ENCODE measurements at places on chromosomes 6 and 20. TPM values are rescaled to one million over a fixed set of nuclear protein-coding genes. Genes with fewer than 3 reads are reported as not detected.

DNA sequence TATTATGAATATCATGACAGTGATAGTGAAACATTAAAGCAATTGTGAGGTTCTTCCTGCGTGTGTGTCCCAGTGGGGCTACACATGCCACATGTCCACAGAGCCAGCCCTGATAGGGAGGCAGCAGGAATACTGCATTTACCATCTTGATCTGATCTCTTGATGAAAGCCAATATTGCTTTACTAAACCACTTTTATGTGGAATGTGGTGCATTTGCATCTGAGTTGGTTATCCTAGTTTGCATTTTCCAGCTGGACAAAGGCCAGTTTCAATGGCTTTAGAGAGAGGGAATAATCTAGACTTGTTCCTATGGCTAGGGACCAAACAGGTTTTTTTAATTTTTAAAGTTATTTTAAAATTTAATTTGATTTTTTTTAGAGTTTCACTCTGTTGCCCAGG is 216.3 kb upstream of the FERMT1 start:
- no peak for DNase-seq

GRCh38 chr6:71012866-71013469 is 56.1 kb upstream of the B3GAT2 start:
- peak; percentile 63 for DNase-seq

- DNase-seq: no peak
Measured at GRCh38 chr20:34309691-34310090, 6.5 kb upstream of the AHCY start.

GRCh38 chr20:17868151-17868550 is 100.4 kb downstream of the SNX5 start:
- DNase-seq: no peak

GRCh38 chr6:160065200-160065599 is 56.4 kb upstream of the SLC22A1 start:
- DNase-seq: no peak

DNA sequence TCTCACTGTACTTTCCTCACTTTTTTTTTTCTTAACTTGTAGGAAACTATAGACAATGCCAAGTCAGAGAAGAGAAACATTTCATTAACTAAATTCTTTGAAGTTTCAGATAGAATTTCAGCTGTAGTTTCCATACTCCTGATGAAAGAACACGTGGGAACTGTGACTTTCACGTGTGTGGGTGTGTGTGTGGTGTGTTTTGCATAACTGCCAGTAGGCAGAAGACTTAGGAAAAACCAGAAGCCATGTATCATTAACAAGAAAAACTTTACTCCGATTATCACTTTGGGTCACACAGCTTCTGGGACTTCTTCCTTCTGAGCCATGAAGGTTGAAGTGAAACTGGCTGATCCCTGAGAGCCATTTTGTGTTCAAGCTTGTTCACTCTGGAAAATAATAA is 483.3 kb downstream of the TFAP2B start:
- no peak for DNase-seq

DNA sequence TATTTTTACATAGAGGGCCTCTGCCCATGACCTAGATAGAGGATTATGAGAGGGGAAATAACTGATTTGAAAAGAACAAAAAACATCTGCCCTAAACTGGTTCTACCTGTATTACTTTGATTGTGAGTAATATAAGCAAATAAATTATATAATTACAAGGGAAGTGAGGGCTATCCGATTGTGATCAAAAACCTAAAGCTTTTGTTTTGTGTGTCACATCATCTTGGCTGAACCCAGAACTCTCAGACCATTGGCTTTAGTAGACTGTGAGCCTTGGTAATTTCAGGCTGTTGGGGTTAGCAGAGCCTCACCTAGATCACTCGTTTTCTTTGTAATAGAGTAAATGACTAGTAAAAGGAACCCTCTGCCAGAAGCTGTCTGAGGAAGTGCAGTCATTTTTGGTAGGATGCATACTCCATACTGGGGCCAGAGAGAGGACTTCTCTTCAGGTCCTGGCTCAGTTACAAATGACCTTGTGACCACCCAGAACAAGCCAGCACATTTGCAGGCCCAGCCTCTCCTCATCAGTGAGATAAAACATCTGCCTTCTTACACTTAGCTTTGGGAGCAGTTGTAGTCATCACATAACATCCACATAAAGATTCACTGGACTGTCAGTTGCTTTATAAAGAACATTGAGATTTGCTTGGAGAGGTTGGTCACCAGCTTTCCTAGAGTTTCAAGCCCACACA is 13.5 kb downstream of the STK35 start:
- peak; percentile 90 for DNase-seq

GRCh38 chr20:33993576-33994221 is at the start of gene RALY:
Gene RALY (plus strand): TSS chr20:33993911. CDS start chr20:34072075, 78,164 bp downstream.
- DNase-seq: peak; percentile 50

DNA sequence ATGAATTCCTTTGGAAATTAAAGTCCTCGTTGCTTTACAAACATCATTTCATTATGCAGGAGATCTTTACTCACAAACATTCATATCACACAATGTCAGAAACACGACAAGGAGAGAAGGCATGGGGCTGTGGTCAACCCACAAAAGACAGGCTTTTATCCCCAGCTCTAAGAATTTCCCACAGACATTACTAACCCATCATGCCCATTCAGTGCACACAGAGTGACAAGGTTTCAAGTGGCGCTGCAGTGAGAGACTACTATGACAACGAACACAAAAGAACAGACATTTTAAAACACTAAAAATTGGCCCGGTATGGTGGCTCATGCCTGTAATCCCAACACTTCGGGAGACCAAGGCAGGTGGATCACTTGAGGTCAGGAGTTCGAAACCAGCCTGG is 579.8 kb upstream of the AGPAT4 start:
- no peak for DNase-seq

GRCh38 chr6:134249759-134250602 is 67.9 kb downstream of the SGK1 start:
- DNase-seq: peak; percentile 77

DNA sequence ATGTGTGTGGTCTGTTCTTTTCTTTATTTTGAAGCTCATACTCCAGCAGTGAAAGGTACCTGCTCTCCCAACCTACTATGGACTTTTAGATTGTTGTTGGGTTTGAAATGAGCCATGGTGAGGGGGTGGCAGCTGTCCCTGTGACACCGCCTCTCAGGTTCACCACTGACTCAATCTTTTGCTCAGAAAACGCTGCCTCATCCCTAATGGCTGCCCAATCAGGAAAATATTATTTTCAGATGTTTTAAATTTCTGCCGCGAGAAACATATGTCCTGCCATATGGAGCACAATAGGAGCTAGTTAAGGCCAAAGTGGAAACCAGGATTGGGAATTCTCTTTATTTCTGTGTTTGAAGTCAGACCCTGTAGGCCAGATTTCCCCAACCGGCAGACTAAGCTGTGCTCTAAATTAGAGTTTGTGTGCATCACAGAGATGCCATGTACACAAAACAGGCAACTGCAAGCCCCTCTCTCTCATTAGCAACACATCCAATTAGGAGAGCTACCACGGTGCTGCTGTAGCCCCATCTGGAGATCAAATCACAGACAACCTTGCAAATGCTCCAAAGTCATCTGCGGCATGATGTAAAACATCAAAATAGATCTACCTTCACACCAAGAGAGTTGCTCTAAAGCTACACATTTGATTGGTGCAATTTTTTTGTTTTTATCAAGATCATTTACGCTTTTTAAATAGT is 144.1 kb upstream of the BACH2 start:
- DNase-seq: no peak

DNA sequence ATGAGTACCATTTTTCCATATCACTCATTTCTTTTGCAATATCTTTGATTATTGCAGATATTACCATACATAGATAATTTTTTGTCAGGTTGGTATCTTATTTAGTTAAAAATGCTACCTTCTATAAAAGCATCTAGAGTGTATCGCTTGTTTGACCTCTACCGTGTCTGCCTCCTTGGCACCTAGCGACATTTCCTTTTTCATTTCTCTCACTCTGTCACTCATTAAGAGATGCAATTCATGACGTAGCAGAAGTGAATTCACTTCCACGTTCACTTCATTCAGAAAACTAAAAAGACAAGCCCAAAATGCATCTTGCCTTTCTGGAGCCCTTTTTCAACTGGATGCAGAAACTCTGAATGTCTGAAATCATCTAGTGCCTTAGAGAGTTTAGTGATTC is 172.9 kb downstream of the MMS22L start:
- DNase-seq: no peak

DNA sequence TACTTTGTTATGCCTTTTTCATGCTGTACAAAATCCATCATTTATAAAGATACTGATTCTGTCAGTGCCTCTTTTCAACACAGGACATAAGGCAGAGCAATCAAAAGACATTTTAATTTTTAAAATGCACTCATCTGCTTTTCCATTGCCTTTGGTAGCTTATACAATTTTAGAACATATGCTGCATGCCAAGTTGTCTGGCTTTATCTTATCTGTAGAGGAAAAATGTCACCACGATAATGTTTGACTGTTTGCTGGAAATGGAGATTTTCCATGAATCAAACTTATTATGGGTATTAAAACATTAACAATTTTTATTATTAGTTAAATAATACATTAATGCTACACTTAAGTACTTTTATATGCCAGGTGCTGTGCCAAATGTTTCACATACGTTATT is 50.5 kb downstream of the NKAIN2 start:
- DNase-seq: no peak

DNA sequence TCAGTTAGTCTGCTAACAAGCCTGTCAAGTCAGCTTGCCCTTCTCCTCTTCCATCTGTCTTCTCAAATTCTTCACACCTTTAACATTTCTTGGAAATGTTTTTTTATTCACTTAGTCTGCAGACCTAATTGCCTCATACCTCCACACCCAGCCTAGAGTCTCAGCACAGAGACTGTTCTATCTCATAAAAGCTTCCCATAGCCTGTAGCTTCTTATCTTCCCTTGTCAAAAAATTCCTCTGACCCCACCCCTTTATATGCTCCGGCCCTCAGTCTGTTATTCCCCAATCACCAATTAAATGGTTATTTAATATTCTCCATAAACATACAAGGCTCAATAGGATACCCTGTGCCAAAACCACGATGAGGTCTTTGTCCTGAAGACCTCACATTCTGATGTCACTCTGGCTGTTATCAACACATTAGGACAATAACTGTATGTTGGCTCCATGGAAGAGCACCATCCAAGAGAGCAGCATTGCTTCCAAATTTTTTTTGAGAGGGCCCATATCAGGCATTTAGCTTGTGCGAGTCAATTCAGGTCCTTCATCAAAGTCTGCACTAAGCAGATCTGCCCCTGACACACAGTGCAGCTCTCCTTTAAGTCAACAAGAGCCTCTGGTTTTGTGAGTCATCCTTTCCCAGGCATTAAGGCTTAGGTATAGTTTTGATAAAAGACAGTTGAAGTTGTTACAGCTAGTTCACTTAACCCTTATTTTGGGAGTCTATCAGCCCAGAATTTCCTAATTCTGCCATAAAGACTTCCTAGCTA is 83.2 kb upstream of the TBX18 start:
- DNase-seq: peak; percentile 78

DNA sequence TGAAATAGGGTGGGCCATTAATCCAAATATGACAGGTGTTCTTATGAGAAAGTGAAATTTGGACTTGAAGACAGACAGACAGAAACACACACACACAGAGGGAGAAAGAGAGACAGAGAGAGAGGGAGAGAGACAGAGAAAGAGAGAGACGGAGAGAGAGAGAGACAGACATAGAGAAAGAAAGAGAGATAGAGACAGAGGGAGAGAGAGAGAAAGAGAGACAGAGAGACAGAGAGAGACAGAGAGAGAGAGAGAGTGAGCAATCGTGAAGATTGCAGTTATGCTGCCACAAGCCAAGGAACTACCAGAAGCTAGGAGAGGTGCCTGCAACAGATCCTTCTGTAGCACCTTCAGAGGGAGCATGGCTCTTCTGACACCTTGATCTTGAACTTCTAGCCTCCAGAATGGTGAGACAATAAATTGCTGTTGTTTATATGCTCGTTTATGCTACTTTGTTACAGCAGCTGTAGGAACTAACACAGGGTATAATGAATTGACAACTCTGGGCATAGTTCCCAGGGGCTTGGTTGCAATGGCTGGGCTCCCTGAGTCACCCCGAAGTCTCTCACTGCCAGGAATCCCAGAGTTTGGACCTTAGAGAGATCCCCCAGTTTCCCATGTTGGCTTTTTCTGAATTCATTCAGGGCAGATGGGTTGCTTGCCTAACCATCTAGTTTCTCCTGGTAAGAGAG is 44.7 kb upstream of the ECI2 start:
- DNase-seq: no peak

DNA sequence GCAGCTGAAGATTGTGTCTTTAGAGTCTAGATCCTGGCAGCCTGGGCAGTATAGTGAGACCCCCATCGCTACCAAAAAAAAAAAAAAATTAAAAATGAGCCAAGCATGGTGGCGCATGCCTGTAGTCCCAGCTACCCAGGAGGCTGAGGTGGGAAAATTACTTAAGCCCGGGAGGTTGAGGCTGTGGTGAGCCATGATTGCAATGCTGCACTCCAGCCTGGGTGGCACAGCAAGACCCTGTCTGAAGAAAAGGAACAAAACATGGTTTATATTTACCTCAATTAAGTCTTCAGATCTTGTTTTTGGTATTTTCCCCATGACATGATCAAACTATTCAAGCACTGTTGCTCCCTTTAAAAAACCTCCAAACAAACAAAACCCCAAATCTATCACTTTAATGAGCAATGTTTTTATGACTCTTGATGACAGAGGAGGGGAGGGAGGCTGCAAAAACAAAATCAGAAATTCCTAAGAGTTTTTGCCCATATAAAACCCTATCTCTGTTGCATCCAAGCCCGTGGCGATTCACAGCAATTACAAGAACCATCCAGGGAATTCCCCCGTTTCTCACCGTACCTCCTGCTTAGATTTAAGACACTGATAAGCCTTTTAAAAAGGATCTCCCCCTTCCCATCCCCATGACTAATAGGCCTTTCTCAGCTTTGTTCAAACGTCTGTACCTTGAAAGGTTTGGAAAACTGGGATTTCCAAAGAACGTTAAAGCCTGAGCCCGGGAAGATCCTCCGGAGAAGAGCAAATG is 259.9 kb downstream of the BMP7 start:
- DNase-seq: no peak

DNA sequence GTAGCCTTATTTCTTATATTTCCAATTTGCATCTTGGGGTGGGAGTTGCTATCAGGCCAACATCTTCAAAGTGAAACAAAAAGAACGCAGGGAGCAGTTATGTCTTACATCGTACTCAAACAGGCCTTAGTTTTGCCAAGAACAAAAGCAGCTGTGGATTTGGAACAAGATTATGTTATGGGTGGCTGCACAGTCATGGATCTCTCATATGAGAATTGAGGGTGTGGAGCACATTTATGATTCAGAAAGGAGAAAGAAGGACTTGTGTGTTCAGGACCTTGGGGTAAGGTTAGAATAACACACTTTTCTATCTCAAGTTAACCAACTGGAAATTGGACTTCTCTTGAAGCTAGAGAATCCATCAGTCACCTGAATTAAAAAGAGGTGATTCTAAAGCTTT is 259.9 kb downstream of the FOXA2 start:
- DNase-seq: peak; percentile 18

Gene EYA2
- 1.6 TPM for total RNA-seq

Gene SAMD5
- total RNA-seq: 0.09 TPM

Gene AGER
- 0.16 TPM for total RNA-seq

Gene SERINC1
- 282 TPM for total RNA-seq

Gene TBXT
- not detected for total RNA-seq

Gene CFAP61
- total RNA-seq: 0.18 TPM

All from fibroblast of the aortic adventitia (primary cell).